NCI-H2171 treated with DMSO at 0.1 percent for 48 hours (cell line): ENCODE measurements at places on chromosomes 2 and 18.

GRCh38 chr2:10144771-10145518 lies 22.4 kb downstream of the RRM2 start:
- DNase-seq = no peak

DNA sequence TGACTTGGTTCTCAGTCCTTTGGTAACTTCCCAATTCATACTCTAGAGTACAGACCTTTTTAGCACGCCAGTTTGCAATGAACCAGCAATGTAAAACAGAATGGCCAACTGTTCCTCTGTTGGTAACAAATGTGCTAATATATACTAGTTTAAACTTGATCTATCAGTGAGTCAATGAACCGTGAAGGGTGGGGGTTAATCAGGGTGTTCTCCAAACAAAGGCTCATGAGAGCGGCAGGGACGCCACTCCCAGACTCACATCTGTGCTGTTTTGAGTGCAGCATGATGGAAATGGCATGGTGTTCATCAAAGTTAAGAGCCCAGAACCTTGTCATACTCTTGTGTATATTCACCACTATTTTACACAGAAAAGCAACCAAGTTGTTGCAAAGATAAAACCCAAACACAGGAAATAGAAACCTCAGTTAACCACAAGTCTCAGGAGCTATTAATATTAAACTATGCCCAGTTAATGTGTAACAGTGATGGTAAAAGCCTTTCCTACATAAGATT lies 70.3 kb downstream of the CERKL start:
- peak; percentile 99 for DNase-seq

DNA sequence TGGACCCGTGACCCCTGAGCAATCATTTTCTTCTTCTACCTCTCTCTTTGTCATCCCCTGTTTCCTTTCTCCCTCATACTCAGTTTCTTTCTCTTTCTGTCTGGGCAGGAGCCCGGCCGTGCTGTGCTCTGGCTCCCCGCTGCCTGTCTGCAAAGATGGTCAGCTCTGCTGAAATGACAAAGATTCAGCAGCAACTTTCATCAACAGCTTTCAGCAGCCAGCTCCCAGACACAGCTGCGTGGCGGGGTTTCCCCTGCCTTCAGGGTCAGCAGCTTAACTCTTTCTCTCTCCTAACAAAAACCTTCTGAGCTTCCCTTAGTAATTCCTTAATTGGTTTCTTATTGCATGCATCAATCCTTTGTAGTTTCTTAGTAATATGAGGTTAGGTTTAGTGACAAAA lies 1234.4 kb downstream of the CNTNAP5 start:
- DNase-seq = no peak

DNA sequence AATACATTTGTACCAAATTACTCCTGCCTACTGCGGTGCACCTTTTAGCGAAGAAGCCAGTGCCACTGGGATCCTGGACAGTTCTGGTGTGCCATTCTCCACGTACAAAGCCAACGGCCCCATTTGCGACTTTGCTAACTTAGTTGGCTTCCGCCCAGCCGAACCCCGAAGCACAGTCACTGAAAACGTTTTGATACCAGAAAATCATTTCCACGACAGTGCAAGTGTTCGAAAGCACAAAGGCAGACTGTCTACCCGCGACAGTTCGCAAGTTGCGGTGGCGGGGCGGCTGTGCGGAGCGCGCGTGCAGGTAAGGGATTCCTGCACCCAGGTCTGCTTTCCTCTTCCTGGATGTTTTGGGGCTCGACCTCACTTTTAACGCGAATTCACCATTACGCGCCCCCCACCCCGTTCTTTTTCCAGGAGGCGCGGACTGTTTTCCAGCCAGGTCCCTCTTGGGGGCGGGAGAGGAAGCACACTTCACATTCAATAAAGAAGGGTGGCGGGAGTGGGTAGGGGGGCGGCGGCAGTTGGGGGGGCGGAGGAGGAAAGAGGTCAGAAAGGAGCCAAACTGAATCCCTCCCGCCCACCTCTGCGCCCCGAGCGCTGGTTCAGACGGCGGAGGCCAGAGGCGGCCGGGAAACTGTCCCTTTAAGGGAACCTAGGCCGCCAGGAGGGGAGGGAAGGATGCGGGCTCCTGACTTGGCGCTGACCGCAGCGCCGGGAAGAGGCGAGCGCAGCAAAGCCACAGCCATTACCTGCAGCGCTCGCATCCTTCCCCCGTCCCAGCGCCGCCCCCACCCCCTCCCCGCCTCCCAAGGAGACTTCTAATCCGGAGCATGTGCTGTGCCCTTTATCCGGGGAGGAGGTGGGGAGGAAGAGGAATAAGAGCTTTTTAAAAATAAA lies 107.4 kb upstream of the KCTD1 start:
- peak; percentile 63 for DNase-seq

GRCh38 chr2:25899404-25899970 lies 21.2 kb upstream of the ASXL2 start:
- no peak for DNase-seq

- peak; percentile 30 for DNase-seq
Observed at GRCh38 chr2:4408321-4408720, 704.9 kb downstream of the DCDC2C start.

DNA sequence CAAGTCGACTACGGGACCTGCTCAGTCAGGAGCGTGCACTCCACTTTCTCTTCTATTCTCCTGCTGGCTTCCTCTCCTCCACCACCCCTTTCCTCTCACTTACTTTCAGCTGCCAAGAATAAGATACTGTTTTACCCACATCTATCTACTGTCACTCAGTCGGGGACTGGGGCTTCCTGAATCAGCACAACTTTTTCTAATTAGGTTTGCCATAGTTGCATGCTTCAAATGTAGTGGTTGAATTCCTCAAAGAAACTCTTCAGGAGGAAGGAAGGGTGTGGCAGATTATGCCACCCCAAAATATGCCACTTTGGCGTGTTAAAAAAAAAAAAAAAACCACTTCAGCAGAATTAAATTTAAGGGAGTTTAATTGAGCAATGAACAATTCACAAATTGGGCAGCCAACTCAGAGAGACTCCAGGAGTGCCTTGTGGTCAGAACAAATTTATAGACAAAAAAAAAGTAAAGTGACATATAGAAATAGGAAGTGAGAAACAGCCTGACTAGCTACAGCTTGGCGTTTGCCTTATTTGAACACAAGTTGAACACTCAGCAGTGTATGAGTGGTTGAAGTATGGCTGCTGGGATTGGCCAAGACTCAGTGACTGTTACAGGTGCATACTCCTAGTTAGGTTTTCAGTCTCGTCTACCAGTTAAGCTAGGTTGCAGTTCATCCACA lies 32.5 kb upstream of the RMDN2 start:
- DNase-seq = no peak

- DNase-seq = peak; percentile 20
Observed at GRCh38 chr2:124289615-124290014, 264.5 kb downstream of the CNTNAP5 start.

GRCh38 chr2:102540882-102541281 lies 67.9 kb downstream of the SLC9A4 start:
- DNase-seq = no peak

GRCh38 chr18:24014062-24014985 lies at the start of gene TTC39C:
TTC39C (plus strand) TSS chr18:24014754; CDS start chr18:24014872, 118 bp downstream.
- DNase-seq = peak; percentile 46

DNA sequence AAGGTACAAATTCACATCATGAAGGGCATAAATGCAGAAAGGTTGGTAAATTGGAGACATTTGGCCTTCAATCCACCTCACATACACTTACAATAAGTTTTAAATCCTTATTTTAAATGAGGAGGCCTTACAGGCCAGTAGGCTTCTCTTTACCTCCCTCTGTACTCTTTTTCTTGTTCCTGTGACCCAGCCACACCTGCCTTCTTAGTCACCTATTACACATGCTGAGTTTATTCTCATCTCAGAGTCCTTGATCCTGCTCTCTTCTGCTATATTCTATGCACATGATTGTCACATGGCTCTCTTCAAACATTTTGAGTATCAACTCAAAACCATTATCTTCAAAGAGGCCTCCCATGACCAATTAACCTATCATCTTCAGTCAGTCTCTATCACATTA lies 491.5 kb downstream of the SATB2 start:
- DNase-seq = no peak

- DNase-seq = no peak
Observed at GRCh38 chr2:98931596-98931995, 4.4 kb downstream of the CRACDL start.

GRCh38 chr18:35158728-35159450 lies 81.9 kb upstream of the ZNF397 start:
- no peak for DNase-seq

DNA sequence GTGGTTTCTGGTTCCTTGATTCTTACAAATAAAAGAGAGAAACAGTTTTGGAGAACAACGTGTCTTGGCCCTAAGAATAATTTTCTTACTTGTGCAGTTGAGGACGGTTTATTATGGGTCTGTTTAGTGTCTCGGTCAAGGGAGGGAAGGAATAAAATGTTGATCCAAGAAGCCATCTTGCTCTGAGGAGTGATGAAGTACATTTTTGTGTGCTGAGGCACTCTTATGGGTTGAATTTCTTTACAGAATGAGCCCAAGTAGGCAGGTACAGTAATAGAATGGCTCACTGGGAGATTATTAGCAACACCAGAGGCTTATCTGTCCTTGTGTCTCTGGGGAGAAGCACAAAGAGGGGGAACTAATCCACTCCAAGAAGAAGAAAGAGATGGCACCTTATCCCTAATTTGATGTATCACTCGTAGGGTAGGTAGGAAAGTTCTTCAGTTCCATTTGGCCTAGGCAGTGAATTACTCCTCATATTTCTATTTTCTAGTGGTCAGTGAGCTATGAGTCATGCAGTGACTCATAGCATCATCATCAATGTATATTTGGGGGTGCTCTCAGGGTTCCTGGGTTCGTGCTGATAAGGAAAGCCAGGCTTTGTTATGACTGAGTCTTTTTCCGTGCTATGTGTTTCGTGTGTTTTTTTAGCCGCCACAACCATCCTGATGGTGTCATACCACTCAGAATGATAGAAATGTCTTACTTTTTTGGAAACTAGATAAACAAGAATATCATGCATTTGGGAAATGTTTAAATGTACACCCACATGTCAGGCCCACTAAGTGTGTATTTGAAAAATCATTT lies 250.1 kb upstream of the CTAGE1 start:
- DNase-seq = no peak

GRCh38 chr2:60353406-60353800 lies 200.1 kb downstream of the BCL11A start:
- DNase-seq = no peak

- no peak for DNase-seq
Observed at GRCh38 chr2:143157001-143157400, 27.8 kb downstream of the ARHGAP15 start.

- DNase-seq = no peak
Observed at GRCh38 chr2:240347949-240348500, 87.4 kb upstream of the GPC1 start.

- DNase-seq = no peak
Observed at GRCh38 chr2:47897883-47898731, 8.2 kb downstream of the FBXO11 start.

- DNase-seq = no peak
Observed at GRCh38 chr2:135798275-135798705, 38.7 kb downstream of the LCT start.

- DNase-seq = no peak
Observed at GRCh38 chr2:20250436-20250835, 25.5 kb upstream of the SDC1 start.

- no peak for DNase-seq
Observed at GRCh38 chr18:23452347-23452727, 750 bp upstream of the RIOK3 start.

DNA sequence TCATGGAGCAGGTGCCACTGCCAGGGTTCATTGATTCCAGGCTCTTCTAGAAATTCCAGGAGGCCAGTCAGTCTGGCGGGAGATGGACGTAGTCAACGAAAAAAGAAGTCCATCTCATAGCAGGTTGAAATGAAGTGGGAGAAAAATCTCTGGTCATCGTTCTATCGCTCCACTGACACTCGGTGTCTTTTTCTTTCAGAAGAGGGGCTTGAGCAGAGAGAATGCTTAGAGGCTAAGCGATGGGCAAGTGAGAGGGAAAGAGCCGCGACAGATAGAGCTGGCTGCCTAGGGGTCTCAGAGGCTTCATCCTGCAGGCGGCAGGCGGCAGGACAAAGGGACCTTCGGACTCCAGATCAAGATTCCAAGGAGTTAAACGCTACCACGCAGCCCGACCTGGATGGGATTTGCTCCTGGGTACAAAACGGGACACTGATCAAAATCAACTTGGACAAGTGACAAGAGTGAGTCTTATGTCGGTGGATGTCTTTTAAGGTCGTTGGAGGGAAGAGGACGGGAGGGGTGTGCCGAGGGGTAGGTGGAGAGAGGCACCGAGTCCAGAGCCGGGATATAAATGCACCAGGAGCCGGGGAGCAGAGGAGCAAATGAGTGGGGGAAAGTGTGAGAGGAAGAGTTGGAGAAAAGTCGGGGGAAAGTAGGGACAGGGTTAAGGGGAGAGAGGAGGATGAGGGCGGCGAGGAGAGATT lies 677 bp upstream of the TMEM178A start:
- DNase-seq = no peak

- DNase-seq = no peak
Observed at GRCh38 chr2:227117027-227117426, 47.0 kb downstream of the COL4A4 start.
